ENCODE measurements at places on chromosomes 7 and 10. TPM values are rescaled to one million over a fixed set of nuclear protein-coding genes. Genes with fewer than 3 reads are reported as not detected.

The ATP6V0E2 gene
- total RNA-seq, result 22.5 TPM

The PRDX3 gene
- 189 TPM for total RNA-seq

The ODAD2 gene
- total RNA-seq, result 0.18 TPM

The MMP21 gene
- total RNA-seq, result 0.09 TPM

The ERVW-1 gene
- not detected for total RNA-seq

The FXYD4 gene
- not detected for total RNA-seq

The ITGA8 gene
- 2.6 TPM for total RNA-seq

The ZNF853 gene
- total RNA-seq, result 1.6 TPM

The RNF148 gene
- total RNA-seq, result 0.63 TPM

The RHBDD2 gene
- 50.3 TPM for total RNA-seq

The EBLN1 gene
- total RNA-seq, result not detected

The CALHM1 gene
- not detected for total RNA-seq

The POLR2J2 gene
- total RNA-seq, result 11.4 TPM

The ABCA13 gene
- total RNA-seq, result not detected

The TMED4 gene
- total RNA-seq, result 78.5 TPM

The ZNF716 gene
- not detected for total RNA-seq

Data from fibroblast of the aortic adventitia (primary cell).